ENCODE measurements at places on chromosomes 1 and 21. TPM values are rescaled to one million over a fixed set of nuclear protein-coding genes. Genes with fewer than 3 reads are reported as not detected.

- no peak overlapping the region for H3K4me3 ChIP-seq
- H3K4me1 ChIP-seq: no peaks in the 10 kb centered on the region
- no peaks in the 10 kb centered on the region for H3K27me3 ChIP-seq
- no peak overlapping the region for H3K27ac ChIP-seq
- no peak for DNase-seq
- no peaks in the 10 kb centered on the region for H3K36me3 ChIP-seq
These were observed 982 bp upstream of the IL24 start for GRCh38 chr1:206896261-206896660.

- H3K27ac ChIP-seq: no peak overlapping the region
- no peak overlapping the region for H3K4me3 ChIP-seq
- H3K36me3 ChIP-seq: no peaks in the 10 kb centered on the region
- DNase-seq: no peak
- H3K27me3 ChIP-seq: no peaks in the 10 kb centered on the region
These were observed 177.5 kb downstream of the HIVEP3 start for GRCh38 chr1:41741244-41741643.

CD244 gene
- total RNA-seq: not detected

- no peak overlapping the region for H3K27ac ChIP-seq
- H3K27me3 ChIP-seq: no peaks in the 10 kb centered on the region
- DNase-seq: no peak
These were observed 6.2 kb upstream of the HMGCS2 start for GRCh38 chr1:119774746-119775490.

LCE2B gene
- not detected for total RNA-seq

GRCh38 chr1:152061952-152062351, 25.1 kb upstream of the S100A11 start:
- no peak overlapping the region for H3K4me3 ChIP-seq
- no peak overlapping the region for H3K27ac ChIP-seq
- DNase-seq: no peak
- H3K4me1 ChIP-seq: no peaks in the 10 kb centered on the region

- H3K36me3 ChIP-seq: no peaks in the 10 kb centered on the region
- no peak for DNase-seq
- H3K4me3 ChIP-seq: no peak overlapping the region
- H3K4me1 ChIP-seq: no peaks in the 10 kb centered on the region
- H3K27me3 ChIP-seq: no peaks in the 10 kb centered on the region
These were observed 71.4 kb upstream of the COG2 start for GRCh38 chr1:230570724-230571360.

OR2L8 gene
- 0.24 TPM for total RNA-seq

- no peak overlapping the region for H3K4me3 ChIP-seq
- H3K27me3 ChIP-seq: no peaks in the 10 kb centered on the region
- DNase-seq: peak; percentile 14
- no peaks in the 10 kb centered on the region for H3K4me1 ChIP-seq
- H3K27ac ChIP-seq: no peak overlapping the region
- no peaks in the 10 kb centered on the region for H3K36me3 ChIP-seq
These were observed 572.0 kb downstream of the PTPRU start for GRCh38 chr1:29808141-29808995.

TEDDM1 gene
- not detected for total RNA-seq

DNA sequence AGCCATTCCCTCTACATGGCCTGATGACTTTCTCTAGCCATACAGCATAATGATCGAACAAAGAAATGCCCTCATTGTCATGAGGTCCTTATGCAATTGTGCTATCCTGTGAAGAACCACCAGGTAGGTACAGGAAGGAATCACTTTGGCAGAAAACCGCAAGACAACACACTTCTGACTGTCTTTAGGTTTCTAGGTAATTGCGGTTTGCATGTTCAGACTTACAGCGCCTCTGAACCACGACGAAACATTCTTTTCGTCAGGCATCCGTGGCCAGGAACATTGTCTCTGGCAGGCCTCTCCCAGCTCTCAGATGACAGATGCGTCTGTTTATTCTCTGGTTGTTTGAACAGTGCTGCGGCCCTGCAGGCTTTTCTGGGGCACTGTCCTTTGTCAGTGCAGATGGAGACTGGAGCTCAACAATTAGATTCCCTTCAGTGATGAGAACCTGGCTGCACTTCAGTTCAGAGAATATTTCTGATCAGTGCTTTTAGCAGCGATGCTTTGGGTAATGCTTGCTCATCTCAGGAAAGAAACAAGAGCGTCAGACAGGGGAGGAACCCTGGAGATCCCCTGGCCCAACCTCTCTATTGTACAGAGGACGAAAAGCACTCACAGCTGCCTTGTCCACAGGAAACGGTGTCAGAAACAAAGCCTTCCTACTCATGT, 63.4 kb downstream of the B3GALT5 start:
- no peak overlapping the region for H3K4me3 ChIP-seq
- H3K36me3 ChIP-seq: peaks cover 20% of the 10 kb centered on the region
- no peaks in the 10 kb centered on the region for H3K27me3 ChIP-seq
- H3K27ac ChIP-seq: no peak overlapping the region

DNA sequence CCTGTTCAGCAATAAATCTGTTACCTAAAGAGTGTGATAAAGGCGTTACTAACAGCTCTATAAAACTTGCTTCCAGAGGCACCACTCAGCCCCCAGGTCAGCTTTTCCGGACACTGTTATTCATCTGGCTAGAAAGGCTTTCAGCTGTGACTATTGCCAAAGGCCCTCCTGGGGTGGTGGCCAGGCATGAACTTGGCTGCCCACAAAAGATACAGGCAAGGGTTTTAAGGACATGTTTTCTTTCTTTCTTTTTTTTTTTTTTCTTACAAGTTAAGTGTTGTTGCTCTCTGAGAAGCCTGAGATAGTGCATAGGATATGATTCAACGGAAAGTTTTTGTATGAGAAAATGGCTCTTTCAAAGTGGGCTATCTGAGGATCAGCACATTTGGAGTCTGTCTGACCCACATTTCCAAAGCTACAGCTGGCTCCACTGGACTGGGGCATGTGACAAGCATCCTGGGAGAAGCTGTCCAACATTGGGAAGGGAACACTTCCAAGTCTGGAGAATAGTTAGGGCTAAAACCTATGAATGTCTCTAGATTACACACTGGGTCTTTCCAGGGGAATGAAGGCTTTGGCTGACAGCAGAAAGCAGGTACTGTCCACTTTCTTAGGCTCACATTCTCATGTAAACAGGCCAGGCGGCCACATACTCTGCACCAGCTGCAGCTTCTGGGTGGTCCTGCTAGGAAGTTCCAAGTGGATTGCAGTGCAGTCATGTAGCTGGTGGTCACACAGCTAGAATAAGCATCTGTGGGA, 639.7 kb downstream of the LMO4 start:
- H3K36me3 ChIP-seq: no peaks in the 10 kb centered on the region
- peak; percentile 40 for DNase-seq
- H3K4me3 ChIP-seq: no peak overlapping the region
- no peaks in the 10 kb centered on the region for H3K27me3 ChIP-seq
